Cortex of kidney (tissue), 1 donor: ENCODE measurements at places on chromosomes 2 and 18.

DNA sequence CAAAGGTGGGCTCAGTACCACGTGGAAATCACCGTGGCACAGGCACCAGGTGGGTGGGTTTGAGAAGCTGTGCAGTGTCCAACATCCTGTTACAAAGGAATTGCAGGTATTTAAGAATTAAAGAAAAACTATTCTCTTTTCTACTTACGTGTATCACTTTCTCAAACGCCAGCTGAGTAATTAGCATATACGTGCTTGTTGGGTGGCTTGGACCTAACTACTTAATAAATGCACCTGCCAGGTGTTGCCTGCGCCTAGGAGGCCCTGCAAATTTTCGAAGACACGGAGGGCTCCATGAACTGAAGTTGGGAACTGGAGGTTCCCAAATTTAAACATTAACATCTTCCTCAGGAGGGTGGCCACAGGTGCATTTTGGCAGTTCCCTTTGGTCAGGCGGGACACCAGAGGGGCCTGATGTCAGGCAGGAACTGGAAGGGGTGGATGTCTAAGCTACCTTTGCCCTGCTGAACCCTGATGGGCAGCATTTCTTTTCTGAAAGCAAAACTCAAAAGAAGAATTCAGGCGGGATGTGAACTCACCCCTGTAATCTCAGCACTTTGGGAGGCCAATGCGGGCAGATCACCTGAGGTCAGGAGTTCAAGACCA, 84.8 kb downstream of the HS6ST1 start:
- no peak for DNase-seq

DNA sequence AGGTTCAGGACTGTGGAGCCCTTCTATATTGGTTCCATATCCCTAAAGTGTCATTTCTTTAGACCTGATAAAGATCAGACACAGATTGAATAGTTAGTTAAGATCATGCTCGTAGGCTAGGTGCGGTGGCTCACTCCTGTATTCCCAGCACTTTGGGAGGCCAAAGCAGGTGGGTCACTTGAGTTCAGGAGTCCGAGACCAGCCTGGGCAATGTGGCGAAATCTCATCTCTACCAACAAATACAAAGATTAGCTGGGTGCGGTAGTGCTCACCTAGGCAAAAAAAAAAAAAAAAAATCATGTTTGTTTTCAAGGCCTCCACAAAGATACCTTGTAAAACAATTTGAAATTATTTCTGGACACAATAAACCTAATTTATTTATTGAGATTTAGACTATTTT, 4.6 kb upstream of the ANKAR start:
- no peak for DNase-seq

- no peak for DNase-seq
Measured at GRCh38 chr18:77044866-77045664, 87.5 kb downstream of the MBP start.

DNA sequence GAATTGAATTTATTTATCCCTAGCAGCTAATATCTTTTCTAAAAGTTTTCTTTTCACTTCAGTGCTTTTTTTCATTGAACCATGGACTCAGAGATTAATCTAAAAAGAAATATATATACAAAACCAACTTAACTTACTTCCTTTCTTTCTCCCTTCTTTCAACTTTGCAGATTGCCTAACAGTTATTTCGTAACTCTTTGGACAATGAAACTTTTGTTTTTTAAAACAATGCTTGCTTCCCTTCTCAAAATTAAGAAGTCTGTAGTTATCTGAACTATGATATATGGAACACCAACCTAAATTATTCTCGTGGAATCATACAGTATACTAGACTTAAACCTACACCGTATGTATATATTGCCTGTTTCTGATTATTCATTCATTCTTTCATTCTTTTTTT, 62.9 kb downstream of the MIB1 start:
- no peak for DNase-seq

DNA sequence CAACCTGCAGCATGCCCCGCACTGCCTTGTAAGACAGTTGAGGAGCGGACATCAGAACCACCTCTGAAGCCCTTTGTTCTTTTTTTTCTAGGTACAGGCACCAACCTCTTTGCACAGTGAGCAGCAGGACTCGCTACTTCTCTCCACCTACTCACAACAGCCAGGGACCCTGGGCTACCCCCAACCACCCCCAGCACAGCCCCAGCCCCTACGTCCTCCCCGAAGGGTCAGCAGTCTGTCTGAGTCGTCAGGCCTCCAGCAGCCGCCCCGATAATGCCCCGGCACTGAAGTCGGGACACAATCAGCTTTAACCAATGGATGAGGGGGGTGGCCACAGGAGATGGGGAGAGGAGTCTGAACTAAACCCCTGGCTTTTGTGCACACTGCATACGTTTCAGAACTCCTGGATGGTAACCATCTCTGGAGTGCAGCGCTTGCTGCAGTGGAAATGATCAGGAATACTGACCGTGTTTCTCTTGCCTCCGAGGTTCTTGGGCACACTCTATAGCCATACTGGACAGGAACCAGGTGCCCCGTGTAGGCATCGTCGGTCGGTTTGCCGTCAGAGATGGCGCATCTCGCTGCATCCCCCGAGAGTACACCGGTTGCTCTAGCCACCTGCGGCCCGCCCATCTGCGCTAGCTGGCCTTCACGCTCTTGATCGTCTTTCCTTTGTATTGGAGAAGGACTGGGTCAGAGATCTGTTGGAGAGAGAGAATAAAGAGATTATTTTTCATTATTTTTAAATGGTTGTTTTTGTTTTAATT, 6.6 kb upstream of the RPL31 start:
- DNase-seq: no peak

DNA sequence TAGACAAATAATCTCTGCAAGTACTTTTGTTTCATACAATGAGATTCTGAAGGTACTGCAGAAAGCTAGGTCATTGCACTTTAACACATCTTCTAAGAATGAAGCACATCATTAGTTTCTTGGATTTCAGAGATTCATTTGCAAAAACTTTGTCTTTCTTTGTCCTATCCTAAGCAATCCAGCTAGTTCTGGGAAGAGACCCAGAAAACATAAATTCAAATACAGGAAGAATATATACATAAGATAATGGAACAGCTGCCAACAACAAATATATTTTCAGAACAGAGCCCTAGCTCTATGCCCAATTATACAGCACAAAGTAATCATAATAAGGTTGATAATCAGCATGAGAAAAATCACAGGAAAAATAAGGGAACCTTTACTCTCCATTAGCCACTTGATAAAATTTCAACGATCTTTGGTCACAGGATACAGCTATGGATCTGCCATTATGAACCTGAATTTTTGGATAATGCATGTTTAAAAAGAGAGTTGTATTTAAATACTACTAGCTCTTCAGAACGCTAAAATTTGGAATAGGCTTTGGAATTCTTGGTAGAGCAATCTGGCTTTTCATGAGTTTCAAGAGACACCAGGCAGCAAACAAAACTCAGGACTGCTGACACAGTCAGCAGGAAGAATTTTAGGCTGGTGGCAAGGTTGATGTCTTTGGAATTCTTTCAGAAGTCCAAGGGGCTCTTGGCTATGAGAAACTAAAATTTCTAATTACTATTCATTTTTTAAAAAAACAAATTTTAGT, 250.4 kb upstream of the SMIM21 start:
- DNase-seq: no peak

- no peak for DNase-seq
Measured at GRCh38 chr2:241909769-241910168, 40.2 kb downstream of the RTP5 start.

DNA sequence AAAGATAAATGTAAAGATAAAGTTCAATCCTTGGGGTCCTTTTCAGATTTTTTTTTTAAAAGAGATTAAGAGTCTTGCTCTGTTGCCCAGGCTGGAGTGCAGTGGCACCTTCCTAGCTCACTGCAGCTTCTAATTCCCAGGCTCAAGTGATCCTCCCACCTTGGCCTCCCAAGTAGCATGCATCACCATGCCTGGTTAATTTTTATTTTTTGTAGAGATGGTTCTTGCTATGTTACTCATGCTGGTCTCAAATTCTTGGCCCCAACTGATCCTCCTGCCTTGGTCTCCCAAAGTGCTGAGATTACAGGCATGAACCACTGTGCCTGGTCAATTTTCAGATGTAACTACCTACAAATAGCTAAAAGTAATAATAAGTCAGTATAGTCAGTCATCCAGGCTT, 21.1 kb downstream of the NFE2L2 start:
- no peak for DNase-seq

GRCh38 chr2:124804014-124804940, 779.2 kb downstream of the CNTNAP5 start:
- DNase-seq: no peak

DNA sequence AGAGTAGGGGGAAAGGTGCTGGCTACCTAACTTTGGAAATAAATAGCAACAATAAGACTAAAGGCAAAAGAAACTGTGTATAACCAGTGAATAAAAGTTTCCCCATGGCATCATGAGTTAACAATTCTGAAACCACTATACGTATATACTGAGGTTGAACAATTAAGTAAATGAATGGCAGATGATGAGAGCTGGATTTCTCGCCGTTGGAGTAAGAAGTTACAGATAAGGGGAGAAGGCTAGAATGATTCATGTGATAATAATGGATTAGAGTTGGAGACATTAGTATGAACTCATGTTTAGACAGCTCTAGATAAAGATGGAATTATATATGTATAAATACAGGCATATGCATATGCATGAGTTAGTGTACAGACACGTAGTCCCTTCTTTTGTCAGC, 152.7 kb downstream of the UBR3 start:
- DNase-seq: no peak

DNA sequence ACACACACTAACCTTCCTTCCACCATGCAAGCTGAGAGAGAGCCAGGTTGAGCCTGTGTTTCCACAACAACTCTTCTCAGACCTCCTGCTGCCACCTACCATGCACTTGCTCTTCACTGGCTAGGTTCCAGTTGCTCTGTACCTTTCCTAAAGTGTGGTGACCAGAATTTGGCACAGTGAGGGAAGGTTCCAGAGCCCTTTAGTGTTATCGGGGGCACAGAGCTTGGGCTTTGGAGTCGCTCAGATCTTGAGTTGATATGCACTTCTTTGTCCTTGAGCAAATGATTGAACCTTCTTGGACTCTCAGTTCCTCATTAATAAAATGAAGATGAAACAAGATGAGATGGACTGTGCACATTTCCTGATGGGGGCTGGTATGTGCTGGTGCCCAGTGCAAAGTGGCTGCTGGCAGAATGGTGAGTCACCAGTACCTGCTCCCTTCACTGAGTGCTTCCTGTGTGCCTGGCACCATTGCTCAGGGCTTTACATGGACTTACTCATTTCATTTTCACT, 47.1 kb downstream of the NEDD4L start:
- no peak for DNase-seq

DNA sequence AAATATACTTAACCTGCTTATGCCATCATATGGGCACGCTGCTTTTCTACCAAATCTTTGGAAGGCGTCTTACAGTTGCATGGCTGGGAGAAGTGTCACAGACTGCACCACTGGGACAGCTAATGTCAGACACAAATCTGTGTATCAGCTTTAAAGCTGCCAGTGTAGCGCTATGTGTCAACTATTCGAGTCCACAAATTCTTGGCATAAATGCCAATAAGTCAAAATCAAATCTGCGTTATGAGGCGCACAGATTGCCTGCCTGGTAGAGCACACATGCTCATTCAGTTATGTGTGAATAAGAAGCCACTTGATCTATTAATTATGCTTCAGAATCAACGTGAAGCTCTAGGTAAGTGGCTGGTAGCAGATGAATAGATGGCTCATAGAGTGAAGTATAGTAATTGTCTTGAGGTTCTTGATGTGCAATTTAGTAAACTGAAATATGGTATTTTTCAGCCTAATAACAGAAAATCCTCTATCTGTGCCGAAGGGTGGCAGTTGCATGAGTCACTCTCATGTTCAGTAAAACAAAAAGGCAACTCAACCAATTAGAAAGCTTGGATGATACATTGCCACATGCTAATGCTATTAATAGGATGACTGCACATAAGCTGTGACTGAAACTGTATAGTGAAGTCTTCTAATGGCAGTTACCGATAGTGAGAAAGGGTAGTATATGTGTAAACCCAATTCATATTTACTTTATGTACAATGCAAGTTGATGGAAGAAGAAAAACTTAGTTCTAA, 52.0 kb downstream of the DCC start:
- DNase-seq: no peak

DNA sequence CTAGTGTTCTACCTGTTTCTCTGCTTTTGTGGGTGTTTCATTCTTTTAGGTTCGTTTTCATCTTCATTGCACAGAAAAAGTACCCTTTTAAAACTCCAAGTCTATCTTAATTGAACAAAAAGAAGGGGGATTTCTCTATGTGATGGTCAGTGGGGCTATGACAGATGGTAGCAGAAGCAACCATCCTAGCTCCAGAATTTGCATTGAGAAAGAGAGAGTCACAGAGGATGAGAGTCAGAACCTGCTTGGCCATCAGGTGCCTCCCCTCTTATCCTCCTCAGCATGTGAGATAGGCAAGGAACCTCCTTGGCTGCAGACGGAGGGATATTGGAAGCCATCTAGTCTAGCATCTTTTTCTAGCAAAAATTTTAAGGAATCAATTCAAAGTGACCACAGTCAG, 398.0 kb upstream of the DCC start:
- DNase-seq: no peak

DNA sequence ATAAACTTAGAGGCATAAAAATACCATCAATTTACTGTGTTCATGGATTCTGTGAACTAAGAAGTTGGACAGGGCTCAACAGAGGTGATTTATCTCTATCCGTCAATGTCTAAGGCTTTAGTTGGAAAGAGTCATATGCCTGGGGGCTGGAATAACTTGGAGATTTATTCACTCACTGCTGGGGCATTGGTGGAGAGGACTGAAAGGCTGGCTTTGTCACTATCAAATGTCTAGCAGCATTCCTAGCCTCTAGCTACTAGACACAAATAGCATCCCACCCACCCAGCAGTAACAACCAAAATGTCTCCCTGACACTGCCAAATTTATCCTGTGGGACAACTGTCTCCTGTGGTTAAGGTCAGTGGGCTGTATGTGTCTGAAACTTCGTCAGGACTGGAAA, 71.0 kb downstream of the EVA1A start:
- no peak for DNase-seq
